ENCODE measurements at places on chromosomes 1 and 21.

- no peak for DNase-seq
These were observed 41.3 kb downstream of the ZBTB8A start for GRCh38 chr1:32580348-32581017.

DNA sequence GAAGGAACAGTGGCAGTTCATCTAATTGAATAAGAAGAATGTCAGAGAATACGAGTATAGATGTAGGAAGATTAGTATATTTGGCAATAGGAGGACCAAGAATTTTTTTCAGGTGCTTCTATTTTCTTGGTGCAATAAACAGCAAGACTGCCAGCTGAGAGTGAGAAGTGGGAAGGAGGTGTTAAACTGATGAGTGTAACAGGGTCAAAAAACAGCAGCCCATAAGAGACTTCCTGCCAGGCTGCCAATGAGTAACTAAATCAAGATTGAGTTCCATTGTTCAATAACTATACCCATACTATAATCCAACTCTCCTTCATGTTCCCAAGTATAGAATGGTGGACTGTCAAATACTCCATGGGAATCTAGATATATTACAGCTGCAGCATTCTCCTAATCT lies 28.7 kb downstream of the LYST start:
- DNase-seq, result no peak

DNA sequence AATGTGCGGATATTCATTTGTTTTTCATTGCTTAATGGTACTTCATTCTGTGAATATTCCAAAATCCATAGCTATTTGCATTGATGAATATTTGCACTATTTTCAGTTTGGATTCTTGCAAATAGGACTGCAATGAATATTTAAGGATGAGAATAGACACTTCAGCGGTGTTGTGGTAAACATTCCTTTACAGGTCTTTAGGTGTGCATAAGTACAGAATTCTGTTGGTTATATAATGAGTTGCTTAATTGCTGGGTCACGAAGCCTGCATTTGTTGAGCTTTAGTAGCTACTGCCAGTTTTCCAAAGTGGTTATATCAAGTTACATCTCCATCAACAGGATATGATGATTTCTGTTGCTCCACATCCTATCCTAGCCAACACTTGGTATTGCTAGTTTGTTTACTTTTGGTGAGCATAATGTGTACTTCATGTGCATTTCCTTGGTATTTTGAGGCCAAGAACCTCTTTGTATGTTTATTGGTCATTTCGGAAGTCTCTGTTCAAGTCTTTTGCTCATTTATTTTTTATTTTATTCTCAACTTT lies 64.2 kb upstream of the CYYR1 start:
- no peak for DNase-seq

- no peak for DNase-seq
These were observed 589.7 kb downstream of the LMO4 start for GRCh38 chr1:87918398-87918797.

- no peak for DNase-seq
These were observed 917.6 kb downstream of the NCAM2 start for GRCh38 chr21:21915816-21916215.

GRCh38 chr1:233034836-233035235 lies 84.4 kb downstream of the NTPCR start:
- no peak for DNase-seq

- no peak for DNase-seq
These were observed 400.7 kb downstream of the SMYD3 start for GRCh38 chr1:246106342-246106763.

GRCh38 chr1:240492832-240493440 lies 119.0 kb downstream of the GREM2 start:
- DNase-seq, result peak; percentile 33

GRCh38 chr1:164602480-164603093 lies 43.6 kb downstream of the PBX1 start:
- DNase-seq, result peak; percentile 55

Data from brain (organoid and tissue), 16 donors.